ENCODE measurements at places on chromosomes 7 and 10.
A peak's percentile ranks its signal among the peaks of the same experiment; 100 is the strongest.

GRCh38 chr7:106869954-106870353, 4.9 kb downstream of the PIK3CG start:
- DNase-seq, result no peak

GRCh38 chr10:33306126-33306525, 28.3 kb downstream of the NRP1 start:
- no peak for DNase-seq

- no peak for DNase-seq
Measured at GRCh38 chr10:83007510-83007909, 1131.8 kb upstream of the GHITM start.

DNA sequence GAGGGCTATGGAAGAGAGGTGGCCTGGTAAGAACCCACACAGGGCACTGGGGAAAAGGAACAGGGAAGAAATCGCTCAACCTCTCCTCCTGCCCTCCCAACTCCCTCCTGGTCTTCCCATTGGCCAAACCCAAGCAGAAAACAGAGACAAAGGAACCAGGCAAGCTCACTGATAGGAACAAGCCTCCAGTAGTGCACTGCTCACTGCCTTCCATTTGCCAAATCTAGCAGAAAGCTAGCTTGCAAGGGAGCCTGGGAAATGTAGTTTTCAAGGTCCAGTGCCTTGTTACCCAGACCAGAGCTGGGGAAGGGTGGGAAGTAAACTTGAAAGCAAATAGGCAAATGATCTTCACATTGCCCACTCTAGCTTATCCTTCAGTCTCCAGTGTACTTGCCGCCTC, 556.1 kb upstream of the AUTS2 start:
- DNase-seq, result no peak

- no peak for DNase-seq
Measured at GRCh38 chr10:72058989-72059842, 29.1 kb downstream of the SPOCK2 start.

DNA sequence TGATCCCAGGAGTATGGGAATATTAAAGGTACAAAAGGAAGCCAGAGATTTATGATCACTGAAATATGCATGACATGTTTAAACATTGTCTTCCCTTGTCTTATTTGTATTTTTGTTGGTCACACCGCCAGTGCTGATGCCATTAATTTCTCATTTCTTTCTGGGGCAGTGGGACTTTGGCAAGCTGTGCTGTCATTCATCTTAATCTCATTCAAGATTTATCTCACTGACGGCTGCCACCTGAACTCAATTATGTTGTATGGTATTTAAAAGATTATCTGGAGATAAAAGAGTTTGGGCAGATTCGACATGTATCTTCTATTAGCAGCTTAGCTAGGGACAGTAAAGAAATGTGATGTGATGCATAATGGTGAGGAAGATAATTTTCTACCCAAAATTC, 284.9 kb upstream of the PLXDC2 start:
- DNase-seq, result no peak

DNA sequence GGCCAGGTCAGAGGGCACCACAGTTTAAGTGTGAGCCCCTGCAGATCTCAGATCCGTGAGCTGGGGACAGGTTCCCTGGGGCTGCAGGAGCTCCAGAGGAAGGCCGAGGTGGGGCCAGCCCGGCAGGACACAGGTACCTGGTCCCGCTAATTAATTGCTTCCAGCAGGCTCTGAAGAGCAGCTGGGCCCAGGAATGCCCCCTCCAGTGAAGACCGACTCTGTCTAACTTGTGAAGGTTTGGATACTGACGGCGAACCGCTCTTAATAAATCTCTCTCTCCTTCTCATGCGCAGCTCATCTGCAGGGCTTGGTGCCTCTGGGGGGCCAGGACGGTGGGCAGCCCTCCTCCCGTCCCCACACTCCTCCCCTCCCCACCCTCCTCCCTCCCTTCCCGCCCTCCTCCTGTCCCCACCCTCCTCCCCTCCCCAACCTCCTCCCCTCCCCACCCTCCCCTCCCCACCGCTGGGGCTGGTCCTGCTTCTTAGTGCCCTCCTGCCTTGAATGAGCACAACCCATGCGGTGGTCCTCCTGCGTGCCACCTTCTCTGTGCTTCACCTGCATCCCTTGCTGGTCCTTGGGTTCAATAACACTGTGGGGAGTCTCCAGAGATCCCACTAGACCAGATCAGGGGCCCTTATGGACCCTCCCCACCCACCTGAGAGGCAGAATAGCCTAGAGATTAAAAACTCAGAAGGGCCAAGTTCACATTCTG, 38.3 kb downstream of the PDGFA start:
- no peak for DNase-seq

- no peak for DNase-seq
Measured at GRCh38 chr10:128568990-128569945, 443.0 kb upstream of the MKI67 start.

- DNase-seq, result no peak
Measured at GRCh38 chr10:101055411-101055810, 6.4 kb upstream of the KAZALD1 start.

DNA sequence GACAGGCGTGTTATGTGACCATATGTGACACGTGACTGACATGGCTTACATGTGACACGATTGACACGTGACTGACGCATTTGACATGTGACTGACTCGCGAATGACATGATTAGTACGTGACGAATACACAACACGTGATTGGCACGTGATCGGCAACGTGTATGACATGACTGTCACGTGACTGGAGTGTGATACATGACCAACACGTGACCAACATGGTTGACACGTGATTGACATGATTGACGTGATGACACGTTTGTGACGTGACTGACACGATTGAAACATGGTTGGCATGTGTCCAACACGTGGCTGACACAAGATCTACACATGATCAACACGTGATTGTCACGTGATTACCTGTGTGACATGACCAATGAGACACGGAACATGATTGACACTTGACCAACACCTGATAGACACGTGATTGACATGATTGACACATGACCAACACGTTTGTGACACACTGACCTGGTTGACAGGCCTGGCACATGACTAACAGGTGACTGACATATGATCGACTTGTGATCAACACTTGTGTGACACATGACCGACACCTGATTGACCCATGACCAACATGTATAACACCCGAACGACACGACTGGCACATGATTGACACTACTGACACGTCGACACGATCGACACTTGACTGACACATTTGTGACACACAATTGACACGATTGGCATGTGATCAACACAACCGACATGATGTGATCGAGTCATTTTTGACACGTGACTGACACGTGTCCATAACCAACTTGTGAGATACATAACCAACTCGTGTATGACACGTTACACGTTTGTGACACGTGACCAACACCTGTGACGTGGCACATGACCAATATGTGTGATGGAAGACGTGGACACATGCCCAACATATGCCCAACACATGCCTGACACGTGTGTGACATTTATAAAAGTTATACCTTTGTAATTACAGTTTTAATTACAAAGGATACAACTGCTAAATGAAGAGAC, 21.1 kb downstream of the CRPPA start:
- DNase-seq, result no peak

DNA sequence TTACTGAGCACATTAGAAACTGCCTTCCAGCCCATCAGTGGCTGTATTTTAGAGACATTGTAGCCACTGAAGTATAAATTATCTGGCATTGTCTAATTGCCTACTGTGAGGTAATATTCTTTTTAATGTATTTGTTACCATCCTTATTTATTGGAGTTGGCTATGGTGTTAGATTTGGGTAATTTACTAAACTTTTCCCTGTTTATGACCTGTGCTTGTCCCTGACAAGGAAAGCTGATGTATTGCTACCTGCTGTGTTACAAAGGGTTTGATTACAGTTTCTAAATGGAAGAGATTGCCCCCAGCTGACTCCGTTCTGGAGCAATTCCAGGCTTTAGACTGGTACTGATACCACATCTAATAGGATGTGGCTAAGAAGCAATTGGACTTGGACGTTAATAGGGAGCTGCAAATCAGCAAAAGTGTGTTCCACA, 12.3 kb upstream of the ASCC1 start:
- peak; percentile 96 for DNase-seq

DNA sequence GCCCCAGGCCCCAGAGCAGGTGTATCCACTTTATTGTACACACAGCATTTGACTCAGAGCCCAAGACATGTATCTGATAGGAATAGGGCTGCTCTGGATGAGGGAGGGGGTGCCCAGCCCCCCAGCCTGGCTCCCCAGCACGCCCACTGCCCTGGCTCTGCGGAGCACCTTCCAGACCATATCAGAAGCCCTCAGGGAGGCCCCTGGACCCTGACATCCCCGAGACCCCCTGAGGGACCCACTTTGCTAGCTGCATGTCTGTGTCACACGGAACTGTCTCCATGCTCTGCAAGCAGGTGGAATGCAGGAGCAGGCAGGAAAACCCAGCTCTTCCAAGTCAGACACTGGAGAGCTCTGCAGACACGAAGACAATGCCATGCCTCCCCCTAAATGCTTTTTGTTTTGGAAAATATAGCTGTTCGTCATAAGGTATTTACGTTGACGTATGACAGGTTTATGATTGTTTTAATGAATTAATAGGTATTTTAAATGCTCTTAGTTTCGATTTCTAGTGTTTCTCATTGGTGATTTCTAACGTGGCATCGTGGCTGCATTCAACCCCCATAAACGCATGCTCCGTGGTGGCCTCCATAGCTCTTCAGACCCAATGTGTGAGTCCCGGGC, 92.8 kb upstream of the INSIG1 start:
- DNase-seq, result no peak

DNA sequence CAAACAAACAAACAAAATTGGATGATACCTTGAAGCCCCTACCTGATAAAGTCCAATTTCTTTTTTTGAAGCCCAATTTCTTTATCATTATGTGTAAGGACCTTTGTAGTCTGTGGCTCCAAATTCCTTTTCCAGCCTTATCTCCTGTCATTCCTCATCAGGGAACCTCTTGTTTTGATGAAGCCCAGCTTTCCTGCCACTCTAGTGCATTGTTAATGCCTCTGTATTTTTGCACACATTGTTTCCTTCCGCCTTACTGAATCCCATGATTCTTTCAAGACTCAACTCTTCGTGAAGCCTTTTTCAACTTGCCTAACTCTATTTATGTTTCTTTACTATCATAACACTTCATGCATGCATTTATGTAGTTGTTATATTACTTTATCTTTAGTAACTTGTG, 3.3 kb downstream of the FBH1 start:
- no peak for DNase-seq

DNA sequence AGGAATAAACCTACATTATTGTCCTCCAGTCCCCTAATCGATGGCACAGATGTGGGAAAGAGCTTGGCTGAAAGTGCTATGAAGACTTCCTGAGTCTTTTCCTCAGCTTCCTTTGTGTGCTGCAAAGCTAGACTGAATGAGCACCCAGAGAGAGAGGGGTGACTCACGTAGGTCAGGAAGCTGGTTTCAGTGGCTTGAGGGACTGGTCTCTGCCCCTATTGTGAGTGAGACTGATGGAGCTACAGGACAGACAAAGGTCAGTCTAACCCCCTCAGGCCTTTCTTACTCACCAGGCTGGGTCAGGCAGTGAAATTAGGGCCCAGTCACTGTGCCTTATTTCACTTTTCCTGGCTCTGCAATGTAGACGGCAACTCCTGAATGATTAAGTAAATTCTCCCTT, 171.1 kb upstream of the GRB10 start:
- no peak for DNase-seq

- DNase-seq, result no peak
Measured at GRCh38 chr7:79420464-79420863, 33.0 kb downstream of the MAGI2 start.

- no peak for DNase-seq
Measured at GRCh38 chr7:19110026-19110730, 7.3 kb downstream of the TWIST1 start.

DNA sequence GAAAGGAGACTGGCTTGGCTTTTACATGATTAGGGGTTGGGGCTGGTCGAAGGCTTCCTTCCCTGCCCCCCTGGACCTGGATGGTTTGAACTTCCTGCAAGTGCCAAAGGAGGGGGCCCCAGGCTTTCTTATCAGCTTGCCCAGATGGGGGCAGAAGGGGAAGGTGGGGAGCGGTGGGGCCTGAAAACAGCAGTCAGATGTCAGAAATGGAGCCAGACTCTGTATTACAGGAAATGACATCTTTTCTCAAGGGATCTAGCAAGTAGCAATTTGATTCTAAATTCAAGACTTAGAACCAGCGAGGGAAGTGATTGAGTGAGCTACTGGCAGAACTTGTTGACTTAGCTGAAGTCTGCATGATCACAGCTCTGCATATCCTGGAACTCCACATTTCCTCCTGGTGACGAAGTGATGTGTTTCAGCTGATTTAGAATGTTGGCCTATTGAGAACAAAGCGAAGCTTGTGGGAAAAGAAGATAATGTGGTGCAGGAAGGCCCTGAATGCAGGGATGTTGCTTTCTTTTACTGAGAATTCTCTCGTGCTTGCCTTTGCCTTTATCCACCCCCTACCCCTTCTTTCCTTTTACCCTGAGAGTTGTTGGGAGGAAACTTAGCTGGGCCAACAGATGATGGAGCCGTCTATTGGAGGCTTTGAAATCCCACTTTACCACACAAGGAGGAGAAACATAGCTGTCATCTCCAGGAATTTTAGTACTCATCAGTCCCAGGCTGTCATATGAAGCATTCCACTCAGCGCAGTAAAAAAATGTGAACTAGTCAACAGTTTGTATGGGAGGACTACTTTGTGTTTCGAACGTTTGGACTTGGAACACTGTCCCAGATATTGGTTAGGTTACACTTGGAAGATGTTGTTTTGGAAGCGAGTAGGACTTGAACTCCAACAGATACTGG, 43.2 kb downstream of the CCNY start:
- DNase-seq, result no peak
